Glomerular endothelial cell (primary cell): ENCODE measurements at places on chromosomes 12 and 14.

DNA sequence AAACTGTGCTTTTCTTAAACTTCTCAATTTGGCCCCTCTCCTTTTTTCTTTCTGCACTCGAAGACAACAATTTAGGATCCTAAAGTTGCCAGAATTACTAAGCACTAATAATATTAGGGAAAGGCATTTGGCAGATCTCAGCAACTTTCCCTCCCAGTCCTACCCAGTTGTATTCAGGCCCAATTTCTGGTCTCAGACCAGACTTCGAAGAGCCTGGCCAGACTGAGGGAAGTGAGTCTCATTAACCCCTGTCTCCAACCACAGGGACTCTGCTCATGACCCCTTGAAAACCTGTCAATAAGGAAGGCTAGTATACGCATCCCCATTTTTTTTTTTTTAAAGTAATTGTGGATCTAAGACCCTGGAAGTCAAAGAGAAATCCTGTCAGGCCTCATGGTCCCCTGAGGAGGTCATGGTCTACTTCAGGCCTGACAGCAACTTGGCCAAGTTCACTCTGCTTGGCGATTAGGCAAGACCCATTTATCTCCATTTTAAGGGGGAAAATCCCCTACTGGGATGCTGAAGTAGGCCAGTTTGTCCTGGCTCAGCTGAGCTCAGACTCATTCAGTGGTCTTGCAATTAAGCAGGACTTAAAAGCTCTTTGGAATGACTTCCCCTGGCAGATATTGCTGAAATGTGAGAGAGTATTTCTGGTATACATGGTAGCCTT lies 521.0 kb downstream of the FUT8 start:
- no peak for DNase-seq

GRCh38 chr14:63524537-63525155 lies 18.5 kb downstream of the PPP2R5E start:
- DNase-seq: no peak

- no peak for DNase-seq
Observed at GRCh38 chr12:121330692-121331091, 21.5 kb downstream of the ANAPC5 start.

DNA sequence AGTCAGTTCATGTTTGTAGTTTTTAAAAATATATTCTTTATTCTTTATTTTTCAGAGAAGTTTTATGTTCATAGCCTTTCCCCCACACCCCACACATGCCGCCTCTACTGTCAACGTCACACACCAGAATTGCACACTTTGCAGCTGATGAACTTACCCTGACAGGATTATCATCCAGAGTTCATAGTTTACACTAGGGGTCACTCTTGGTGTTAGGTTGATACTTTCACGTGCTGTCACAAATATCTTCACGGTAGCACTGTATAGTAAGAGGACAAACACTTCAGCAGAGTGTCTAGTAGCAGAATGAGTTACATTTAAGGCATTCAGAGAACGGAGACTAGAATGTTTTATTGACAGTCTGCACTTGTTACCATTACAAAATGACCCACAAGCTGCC lies 5.1 kb downstream of the DPPA3 start:
- no peak for DNase-seq

- DNase-seq: no peak
Observed at GRCh38 chr12:107537464-107538119, 148.0 kb upstream of the PWP1 start.
